ENCODE measurements at places on chromosomes 6 and 20.

DNA sequence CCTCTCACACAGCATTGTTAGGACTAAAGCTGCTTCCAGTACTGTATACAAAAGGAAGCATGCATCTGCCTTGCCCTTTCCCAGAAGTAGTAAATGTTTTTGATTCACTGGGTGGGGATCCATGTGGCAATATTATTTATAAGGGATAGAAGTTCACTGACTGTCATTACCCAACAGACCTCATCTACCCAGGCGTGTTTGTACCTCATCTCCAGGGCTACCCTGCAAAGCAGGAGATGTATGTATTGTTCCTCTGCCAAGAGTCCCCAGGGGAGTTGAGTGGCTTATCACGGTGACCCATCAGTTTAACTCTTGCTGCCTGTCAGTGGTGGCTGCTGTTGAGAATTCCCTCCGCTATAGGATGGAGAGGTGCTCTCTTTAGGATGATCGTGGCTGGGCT lies 42.5 kb downstream of the SLC24A3 start:
- no peak for DNase-seq

- DNase-seq: peak; percentile 15
Observed at GRCh38 chr20:21435576-21435975, 38.2 kb upstream of the NKX2-4 start.

DNA sequence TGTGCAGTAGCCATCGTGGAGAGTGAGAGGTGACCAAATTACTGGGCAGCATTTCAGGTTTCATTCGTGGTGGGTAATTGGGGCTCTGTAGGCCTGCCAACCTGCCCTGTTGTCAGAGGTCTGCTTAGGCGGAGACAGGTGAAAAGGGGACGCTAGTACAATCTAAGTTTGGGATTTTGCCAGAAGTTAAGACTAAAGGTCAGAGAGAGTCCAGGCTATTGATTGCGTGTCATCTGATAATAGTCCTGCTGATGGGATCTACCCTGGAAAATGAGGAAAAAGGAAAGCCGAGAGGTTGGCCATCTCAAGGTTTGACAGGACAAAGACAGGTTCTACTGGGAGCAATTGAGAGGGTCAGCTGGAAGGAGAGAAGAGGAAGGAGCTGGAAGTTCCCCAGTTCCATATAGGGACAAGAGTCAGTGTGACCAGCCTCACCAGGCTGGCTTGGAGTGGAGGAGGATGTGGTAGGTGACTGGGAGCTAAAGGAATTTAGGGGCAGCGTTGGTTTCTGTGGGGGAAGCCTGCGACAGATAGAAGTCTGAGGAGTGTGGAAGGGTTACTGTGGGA lies 10.9 kb downstream of the ARFGEF2 start:
- DNase-seq: peak; percentile 77

- peak; percentile 78 for DNase-seq
Observed at GRCh38 chr6:34986845-34987246, 97.8 kb downstream of the ANKS1A start.

- no peak for DNase-seq
Observed at GRCh38 chr6:11830105-11830504, 51.5 kb upstream of the ADTRP start.

DNA sequence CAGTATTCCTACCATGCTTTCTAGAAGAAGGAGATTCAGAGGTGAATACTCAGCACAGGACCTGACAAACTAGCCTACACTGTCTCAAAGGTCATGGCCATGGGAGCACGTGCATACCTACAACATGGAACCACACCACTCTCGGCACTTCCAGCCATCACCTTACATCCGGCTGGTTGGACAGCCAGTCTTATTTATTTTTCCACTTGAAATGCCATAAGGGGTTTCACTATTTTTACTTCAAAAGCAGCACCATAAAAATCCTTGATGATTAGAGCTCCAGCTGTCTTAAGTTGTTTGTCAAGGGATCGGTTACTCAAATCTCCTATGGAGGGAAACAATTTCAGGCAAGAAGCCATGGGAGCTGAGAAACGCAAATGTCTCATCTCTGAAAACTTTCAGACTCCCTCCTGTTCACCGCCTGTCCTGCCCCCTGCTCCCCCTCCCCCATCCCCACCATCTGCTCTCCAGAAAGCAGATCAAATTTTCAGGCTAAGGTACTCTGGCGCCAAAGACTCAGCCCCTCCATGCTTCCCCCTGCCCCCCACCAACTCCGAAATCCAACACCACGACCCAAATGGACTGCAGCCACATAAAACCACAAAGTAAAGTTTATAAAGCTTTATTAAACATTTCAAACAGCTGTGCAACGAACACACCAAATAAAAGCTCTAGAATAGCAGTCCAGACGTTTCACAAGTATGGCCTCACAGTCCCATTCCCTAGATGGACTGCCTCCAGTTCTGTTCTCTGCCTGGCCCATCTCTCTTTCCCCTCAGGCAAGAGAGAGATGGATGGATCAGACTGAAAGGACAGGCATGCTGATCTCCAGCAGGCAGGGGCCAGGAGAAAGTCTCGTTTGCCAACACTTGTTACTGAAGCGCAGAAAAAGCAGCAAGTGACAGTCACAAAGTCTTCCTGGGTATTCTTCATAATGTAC lies 4.0 kb upstream of the NNAT start:
- peak; percentile 91 for DNase-seq

DNA sequence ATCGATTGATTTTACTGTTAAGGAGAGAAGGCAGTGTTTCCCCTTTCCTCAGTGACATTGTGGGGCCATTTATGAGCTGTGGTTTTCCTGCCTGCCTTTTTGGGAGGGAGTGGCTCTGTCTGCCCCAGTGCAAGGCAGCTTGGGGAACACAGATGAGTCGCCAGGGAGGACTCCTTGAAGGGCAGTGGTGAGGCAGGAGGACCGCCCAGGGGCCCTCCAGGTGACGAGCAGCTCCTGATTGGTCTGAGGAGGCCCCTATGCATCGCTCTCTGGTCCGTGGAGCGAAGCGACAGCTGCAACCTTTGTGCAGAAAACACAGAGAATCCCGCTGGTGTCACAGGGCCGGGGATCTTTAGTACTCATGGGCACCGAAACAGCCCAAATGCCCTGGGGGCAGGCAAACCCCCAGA lies 100.3 kb downstream of the TMEM242 start:
- peak; percentile 31 for DNase-seq

DNA sequence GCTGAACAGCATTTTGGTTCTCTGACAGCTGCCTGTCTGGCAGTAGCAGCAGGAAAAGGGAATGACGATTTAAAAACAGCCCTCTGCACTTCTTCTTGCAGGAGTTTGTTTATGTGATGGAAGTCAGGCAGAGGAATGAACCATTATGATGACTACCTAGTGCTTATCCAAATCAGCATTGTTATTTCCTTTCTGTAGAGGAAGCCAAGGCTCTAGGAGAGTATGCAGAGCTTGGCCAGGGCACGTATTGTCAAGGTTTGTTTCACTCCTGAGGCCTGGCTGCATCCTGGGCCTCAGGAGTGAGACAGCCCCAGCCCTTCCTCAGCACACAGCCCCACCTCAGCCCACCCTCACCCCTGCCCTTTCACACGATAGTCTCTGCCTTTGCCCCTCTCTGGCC lies 68.5 kb downstream of the FAM229B start:
- peak; percentile 12 for DNase-seq

DNA sequence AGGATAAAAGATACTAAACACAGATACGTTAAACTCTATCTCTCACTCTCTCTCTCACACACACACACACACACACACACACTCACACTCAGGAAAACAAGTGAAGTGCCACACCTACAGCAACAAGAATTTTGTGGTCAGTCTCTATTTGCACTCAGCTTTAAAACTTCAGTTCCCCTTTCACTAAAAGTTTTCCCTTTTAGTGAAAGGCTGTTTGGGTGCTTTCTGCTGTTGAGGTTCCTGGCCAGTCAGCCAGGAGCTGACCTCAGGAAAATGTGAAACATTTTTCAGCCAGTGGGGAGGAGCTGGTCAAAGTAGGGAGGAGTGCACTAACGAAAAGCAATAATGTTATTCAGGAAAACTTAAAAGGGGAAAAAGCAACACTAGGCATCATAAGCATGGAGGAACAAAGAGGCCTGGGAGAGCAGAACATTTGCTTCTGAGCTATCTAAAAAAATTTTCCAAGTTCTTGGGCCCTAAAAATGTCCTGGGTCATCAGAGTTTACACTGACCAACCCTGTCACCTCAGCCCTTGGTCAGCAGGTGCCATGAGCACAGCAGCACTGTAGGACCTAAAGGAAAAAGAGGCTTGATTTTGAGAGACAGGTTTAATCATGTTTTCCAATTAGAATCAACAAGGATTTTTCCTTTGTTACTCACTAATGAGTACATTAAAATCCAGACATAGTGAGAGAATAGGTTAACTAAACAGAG lies 30.7 kb upstream of the NT5E start:
- DNase-seq: no peak

Measured in fibroblast of skin of right biceps (primary cell).